ENCODE measurements at places on chromosomes 11 and 22.

DNA sequence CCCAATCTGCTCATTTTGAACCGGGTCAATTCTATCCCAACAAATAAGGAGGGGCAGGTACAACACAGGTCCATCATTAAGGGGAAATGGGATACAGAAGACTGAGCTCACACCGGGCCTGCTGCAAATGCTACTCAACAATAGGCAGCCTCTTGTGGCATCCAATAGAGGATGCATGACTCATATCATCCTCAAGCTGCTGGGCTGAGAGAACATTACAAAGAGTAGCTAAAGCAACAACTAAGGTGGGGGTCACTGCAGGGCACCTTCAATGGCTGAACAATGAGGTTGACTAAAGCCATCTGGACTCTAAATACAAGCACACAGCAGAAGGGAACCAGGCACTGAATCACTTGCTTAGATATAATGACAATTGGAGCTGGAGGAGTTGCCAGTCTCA lies 130.1 kb upstream of the SYN3 start:
- no peak for DNase-seq

GRCh38 chr22:37843741-37844089 lies 419 bp downstream of the ANKRD54 start:
- peak; percentile 16 for DNase-seq

- no peak for DNase-seq
Observed at GRCh38 chr11:7964873-7965272, 374 bp downstream of the NLRP10 start.

DNA sequence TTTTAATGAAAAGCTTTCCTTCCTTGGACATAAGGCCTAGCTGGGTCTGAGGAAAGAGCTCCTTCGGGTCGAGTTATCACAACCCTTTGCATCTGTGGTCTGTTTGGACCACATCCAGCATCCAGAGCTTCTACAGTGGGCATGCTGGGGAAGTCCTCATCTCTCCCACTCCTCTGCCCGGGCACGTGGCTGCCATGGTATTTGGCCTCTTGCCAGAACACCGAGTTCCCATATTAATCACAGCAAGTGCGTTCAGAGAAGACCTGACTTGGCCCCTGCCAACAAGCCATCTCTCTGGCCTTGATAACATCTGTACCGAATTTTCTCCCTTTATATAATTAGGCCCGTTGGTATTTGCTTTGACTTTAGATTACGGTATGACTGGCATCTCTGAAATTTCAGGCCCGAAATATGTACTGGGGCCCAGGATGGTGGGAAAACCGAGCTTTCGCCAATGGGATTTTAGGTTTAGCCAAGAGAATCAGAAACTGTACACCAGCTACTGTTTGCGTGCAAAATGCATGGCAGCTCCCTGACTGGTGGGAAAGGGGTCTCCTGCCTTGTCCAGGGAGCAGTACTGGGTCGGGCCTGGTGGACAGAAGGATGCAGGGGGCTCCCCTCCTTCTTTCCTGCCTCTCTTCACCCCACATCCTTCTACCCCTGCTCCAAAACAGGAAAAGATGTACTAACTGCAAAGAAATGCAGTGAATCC lies 90.0 kb downstream of the MICAL2 start:
- DNase-seq: no peak

DNA sequence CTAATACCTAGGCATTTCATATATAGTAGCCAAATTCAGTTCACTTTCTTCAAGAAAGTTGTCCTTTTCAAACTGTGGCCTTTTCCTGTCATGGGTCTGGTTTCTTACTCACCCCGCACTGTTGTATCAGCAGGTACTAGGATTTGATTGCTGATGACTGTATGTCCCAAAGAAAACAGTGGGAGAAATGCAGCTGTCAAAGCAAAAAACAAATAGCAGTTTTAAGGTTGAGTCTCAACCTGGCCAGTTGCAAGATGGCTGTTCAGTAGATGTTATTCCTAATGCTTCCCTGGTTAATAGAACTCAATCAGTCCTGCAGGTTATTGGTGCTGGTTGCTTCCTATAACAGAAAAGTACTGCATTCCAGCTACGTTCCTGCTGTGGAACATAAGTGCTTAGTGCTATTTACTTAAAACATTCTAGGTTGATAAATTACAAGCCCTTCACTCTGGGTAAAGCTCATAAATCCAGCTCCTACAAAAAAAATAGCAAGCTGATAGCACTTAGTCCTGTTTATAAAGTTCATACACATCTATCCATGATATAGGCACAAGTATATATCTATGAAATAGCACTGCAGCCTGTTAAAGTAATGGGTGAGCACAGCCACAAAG lies 26.6 kb downstream of the NF2 start:
- DNase-seq: no peak

DNA sequence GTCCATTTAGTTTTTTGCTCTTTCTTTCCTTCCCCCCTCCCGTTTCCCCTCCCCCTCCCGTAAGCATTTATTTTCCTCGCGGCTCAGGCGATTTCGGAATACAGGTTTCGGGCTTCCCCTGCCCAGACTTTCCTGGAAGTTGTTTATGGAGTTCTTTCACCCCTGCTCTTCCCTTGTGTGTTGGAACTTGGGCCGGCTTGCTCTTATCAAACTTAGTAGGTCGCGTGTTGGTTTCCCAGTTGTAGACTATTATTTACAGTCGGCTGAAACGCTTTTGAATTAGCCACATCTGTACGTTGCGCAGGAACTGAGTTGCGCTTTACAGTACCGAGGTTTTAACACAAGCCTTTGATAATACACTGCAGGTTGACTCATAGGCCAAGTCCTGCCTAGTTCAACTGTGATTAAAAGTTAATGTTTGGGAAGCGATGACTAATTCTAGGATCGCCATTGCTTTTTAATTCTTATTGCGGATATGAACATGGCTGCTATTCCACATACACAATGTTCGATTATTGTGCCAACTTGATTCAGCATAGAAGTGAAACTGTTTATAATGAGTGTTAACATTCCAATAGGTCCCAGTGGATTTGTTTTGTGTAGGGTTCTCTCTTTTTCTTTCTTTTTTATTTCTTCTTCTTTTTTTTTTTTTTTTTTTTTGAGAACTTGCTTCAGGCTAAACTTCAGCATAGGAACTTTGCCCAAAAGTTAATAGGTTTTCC lies 1.7 kb downstream of the YAP1 start:
- no peak for DNase-seq

DNA sequence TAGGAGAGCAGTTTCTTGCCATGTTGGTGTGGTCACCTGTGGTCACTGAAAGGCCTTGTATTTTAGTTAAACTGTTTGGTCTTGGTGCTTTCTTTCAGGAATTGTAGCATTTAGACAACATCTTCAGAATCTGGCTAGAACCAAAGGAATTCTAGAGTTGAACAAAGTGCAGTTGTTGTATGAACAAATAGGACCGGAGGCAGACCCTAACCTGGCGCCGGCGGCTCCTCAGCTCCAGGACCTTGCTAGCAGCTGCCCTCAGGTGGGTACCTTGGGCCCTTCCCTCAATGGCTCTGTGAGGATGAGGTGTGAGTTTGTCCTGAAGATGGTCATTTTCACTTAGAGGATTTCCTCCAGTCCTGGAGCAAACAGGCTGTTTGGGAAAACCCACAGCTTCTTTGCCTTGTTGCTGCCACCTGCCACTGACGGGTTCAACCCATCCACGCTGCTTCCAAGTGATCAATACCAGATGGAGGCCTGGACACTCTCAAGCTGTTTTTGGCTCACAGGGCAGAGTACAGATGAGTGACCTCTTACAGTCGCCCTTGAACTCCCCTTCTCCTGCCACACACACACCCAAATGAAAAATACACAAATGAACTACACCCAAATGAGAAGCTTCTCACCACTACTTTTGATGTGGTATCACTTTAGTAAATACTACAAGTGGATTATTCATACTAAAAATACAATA lies 45.2 kb downstream of the PPP2R1B start:
- DNase-seq: no peak

GRCh38 chr22:40241200-40241763 lies 63.6 kb downstream of the TNRC6B start:
- DNase-seq: no peak

GRCh38 chr11:60314635-60315321 lies 12.3 kb upstream of the MS4A6E start:
- DNase-seq: no peak

- no peak for DNase-seq
Observed at GRCh38 chr11:13902523-13902922, 60.0 kb upstream of the SPON1 start.

GRCh38 chr22:19358195-19358594 lies 66.7 kb upstream of the CLTCL1 start:
- DNase-seq: no peak

DNA sequence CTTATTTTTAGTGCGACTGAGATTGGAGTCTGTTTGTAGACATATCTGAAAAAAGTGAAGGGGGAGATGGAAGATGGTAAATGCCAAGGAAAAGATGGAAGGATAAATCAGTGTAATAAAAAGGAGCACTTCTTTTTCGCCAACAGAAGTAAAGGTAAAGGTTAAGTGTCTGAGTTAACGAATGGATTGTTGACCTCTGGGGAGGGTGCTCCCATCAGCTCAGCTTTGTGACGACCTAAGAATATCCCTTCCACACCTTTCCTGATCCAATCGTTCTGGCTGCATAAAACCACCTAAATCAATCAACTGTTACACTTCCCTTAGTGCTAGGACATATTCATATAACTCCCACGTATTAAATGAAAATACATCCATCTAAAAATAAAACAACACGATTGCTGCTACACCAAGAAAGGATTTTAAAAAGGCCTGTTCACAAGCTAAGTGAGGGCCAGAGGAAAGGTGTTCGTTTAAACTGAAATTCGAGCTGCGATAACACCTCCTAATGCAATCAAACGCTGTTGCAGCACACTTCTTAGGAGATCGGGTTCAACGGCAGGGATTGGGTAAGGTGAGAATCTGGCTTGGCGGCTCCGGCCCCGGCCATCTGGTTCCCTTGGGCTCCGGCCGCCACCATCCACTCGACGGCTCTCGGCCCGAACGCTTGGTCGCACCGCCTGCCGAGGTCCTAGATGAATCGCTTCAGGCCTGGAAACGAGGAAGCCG lies 658 bp downstream of the C11orf71 start:
- no peak for DNase-seq

GRCh38 chr11:113814181-113814580 lies 34.6 kb downstream of the CLDN25 start:
- no peak for DNase-seq

DNA sequence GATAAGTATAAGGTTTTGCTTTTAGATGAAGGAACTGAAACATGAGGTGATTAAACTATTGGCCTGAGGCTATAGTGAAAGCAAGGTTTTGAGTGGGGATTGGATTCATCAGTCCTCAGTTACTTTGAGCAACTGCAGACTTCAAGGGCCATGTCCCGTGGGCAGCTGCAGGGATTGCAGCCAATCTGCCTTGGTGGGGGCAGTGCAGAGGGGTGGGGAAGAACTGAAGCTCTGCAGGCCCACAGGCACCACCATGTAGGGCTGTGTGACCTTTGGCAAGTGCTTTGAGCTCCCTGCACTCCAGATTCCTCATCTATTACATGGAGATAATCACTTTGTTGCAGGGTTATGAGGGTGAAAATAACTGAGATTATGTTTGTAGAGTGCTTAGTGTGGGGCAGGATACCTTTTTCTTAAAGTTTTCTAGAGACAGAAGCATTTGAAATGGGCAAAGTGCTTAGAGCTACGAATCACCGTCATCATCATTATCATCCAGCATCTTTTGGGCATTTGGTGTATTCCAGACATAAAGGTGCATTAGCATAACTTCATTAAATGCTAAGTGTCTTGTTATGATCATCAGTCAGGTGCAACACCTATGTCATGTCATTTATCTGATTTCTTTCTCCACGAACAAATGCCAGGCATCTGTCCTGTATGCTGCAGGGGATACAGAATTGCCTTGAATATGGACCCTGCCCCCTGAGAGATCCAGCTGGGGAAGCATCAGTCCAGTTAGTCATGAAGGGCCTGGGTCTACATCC lies 72.1 kb upstream of the TENM4 start:
- DNase-seq: no peak

GRCh38 chr11:72189455-72190250 lies 2.3 kb upstream of the FOLR1 start:
- no peak for DNase-seq

GRCh38 chr22:30247561-30247960 lies 1.0 kb upstream of the LIF start:
- DNase-seq: no peak

DNA sequence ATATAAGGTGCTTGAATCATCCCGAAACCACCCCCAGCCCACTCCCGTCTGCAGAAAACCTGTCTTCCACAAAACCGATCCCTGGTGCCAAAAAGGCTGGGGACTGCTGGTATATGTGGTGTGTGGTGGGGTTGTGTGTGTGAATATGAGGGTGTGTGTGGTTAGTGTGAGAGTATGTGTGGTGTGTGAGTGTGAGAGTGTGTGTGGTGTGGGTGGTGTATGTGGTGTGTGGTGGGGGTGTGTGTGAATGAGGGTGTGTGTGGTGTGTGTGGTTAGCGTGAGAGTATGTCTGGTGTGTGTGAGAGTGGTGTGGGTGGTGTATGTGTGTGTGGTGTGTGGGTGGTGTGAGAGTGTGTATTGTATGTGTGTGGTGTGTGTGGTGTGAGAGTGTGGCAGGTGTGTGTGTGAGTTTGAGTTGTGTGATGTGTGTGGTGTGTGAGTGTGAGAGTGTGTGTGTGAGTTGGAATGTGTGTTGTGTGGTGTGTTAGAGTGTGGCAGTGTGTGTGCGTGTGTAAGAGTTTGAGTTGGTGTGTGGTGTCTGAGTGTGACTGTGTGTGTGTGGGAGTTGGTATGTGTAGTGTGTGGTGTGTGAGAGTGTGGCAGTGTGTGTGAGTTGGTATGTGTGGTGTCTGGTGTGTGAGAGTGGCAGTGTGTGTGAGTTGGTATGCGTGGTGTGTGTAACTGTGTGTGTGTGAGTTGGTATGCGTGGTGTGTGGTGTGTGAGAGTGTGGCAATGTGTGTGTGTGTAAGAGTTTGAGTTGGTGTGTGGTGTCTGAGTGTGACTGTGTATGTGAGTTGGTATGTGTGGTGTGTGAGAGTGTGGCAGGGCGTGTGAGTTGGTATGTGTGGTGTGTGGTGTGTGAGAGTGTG lies 6.5 kb downstream of the UPK3A start:
- DNase-seq: no peak

DNA sequence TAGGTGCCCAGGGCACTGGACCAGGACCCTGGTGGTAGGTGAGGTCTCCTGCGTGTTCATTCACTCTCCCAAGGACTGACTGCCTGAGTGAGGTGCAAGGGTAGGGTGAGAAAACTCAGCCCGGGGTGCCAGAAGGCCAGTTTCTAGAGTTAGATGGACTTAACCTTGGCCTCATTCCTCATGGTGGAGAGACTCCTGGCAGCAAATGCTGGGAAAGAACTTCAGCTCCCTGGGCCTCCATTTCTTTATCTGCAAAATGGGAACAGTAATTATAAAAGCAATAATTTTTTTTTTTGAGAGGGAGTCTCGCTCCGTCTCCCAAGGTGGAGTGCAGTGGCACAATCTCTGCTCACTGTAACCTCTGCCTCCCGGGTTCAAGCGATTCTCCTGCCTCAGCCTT lies 47.7 kb downstream of the TRIOBP start:
- no peak for DNase-seq

Data from activated T-cell treated with anti-CD3 and anti-CD28 coated beads for 1 hour (primary cell).